IPS-NIHi11 (cell line): ENCODE measurements at places on chromosomes 12 and 14.

- no peak for DNase-seq
Observed at GRCh38 chr12:12095021-12095420, 24.3 kb downstream of the BCL2L14 start.

- DNase-seq = no peak
Observed at GRCh38 chr14:95272057-95272456, 47.7 kb downstream of the CLMN start.

DNA sequence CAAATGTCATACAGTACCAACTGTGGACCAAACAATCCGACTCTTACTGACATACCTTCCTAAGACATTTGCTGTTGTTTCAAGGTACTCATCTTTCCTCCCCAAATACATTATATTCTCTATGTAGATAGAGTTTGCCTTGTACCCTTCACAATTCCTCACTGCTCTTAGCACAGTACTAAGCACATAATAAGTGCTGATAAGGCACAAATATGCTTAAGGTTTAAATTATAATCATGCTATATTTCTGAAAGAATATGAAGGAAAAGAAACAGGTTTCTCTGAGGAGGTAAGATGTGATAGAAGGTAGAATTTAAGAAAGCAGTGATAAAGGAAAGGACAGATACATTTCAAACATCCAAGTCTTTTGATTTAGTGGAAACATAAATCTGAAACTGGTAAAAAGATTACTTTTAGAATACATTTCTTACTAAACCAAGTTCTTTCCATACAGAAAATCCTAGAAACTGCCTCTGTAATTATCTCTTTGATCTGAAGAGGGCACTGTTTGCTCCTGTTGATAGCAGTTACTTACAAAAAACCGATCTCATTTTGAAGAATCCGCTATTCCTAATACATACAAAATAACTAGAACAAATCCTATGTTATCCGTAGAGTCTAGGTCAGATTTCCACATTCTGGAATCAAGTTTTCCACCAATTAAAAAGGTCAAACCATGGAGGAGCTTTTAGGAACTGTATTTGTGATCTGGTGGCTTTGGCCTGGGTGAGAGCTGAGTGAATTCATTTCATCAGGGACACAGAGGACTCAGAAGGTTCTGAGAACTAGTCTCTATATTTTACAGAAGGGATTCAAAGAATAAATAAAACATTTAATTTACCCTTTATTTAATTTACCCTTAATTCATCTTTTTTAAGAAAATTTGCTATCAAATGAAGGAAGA lies 311.9 kb downstream of the DAD1 start:
- DNase-seq = peak; percentile 29

- DNase-seq = no peak
Observed at GRCh38 chr12:28517101-28517500, 326.8 kb downstream of the CCDC91 start.

DNA sequence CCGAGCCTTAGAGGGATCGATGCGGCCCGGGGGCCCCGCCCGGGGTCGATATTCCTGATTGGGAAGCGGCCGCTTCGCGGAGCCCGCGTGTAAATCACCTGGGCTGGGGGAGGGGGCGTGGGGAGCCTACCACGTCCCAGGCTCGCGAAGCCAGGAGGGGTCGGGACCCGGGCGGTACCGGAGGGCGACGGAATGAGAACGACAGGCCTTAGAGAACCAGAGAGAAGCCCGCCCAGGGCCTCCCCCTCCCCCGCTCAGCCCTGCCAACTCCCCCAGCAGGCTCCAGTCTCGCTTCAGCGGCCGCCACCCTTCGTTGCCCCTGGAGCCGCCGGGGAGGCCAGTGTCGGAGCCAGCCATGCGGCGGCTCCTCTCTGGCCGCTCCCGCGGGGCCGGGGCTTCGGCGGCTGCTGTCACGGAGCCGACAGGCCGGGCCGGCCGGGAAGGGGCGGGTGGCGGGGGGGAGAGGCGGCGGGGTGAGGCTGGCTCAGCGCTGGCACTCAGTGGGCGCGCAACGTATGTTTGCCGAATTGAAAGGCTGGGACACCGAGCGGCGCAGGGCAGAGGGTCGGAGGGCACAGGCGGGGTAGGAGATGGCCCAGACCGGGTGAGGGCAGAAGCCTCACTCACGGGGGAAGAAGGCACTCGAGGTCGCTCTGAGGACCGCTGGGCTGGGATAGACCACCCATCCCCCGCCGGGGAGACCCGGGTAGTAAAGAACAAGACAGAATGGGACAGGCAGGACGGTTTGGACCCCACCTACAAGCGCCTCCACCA lies 1.4 kb upstream of the DNAJC22 start:
- peak; percentile 60 for DNase-seq

DNA sequence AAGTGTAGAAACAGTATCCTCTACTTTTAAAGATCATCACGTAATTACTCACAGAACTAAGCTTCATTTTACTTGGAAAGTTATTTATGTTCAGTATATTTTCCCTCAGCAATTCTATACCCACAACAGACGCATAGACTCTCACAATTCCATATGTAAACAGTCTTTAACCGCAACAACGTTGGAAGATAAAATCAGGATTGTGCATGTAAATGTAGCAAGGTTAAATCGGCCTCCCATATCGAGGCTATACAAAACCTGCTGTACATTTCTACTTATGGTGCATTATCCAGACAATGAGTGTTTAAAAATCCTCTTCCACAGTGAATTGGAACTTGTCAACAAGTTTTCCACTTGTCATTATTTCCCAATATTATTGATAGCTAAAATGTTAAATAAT lies 581.1 kb downstream of the SLC16A7 start:
- no peak for DNase-seq

DNA sequence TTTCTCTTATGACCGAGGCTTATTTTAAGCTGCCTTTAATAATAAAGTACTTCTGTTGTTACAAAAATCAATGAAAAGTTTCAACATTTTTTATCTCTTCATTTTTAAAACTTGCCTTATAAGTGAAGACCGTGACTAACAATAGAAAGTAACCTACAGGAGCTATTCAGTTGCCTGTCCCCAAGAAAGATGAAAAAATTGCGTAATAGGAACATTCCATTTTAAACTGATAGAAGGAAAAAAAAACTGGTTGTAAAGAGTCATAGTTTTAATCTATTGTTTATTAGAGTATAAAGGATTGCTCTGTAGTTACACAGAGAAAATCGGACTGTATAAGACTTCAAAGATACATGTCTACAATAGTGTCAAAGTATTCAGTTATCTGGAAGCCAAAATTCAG lies 83.3 kb downstream of the DAAM1 start:
- DNase-seq = no peak

GRCh38 chr12:58919231-58920101 lies 838 bp downstream of the LRIG3 start:
- DNase-seq = peak; percentile 22

DNA sequence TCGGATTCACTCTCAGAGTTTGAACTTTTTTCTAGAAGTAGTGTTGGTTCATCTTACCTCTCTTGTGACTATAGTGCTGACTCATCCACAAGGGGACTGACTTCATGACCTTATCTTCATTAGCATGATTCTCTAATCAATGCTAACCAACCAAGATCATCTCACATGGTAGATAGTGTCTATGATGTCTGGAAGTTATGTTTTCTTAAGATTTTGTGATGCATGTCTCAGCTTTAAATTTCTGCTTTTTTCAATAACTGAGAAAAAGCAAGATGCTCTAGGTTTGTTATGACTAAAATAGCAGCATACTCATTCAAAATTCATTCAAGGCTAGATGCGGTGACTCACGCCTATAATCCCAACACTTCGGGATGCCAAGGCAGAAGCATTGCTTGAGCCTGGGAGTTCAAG lies 12.3 kb upstream of the SLC35E3 start:
- DNase-seq = no peak

GRCh38 chr14:51219473-51220448 lies 20.3 kb upstream of the TMX1 start:
- no peak for DNase-seq

DNA sequence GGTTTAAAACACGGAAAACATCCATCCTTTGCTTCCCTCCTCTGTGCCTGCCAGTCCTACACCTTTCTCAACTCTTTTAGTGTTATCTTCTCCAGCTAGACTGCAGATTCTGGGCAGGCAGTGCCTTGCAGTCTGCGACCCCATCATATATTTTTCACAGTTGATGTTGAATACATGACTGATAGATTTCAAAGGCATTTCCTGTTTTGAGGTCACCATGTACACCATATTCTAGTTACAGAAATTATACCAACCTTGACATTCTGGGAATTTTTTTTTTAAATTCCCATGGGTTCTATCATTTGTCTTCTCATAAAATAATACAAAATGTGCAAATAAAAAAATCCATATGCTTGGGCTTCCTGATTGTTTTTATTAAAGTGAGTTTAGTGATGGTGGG lies 16.6 kb downstream of the SOCS2 start:
- no peak for DNase-seq
